ENCODE measurements at places on chromosomes 4 and X. TPM values are rescaled to one million over a fixed set of nuclear protein-coding genes. Genes with fewer than 3 reads are reported as not detected.

Gene BEX1
- 0.66 TPM for polyA plus RNA-seq

Gene RAB40AL
- polyA plus RNA-seq, result 0.21 TPM

Gene EPGN
- not detected for polyA plus RNA-seq

Gene TKTL2
- not detected for polyA plus RNA-seq

Gene C4orf50
- not detected for polyA plus RNA-seq

Gene ADH1C
- polyA plus RNA-seq, result 0.88 TPM

Gene RASSF6
- 0.06 TPM for polyA plus RNA-seq

Gene ENOX2
- polyA plus RNA-seq, result 15.5 TPM

Gene HMGB3
- polyA plus RNA-seq, result 21.1 TPM

Gene FAM9C
- polyA plus RNA-seq, result 0.04 TPM

Gene CSAG3
- not detected for polyA plus RNA-seq

Gene SCRG1
- 1.0 TPM for polyA plus RNA-seq

Gene GPRASP2
- 12.0 TPM for polyA plus RNA-seq

Gene FAAH2
- polyA plus RNA-seq, result 0.53 TPM

Gene ZBTB33
- 8.9 TPM for polyA plus RNA-seq

Gene RBM46
- not detected for polyA plus RNA-seq

Gene GAGE1
- polyA plus RNA-seq, result not detected

Gene PABPC1L2B
- polyA plus RNA-seq, result not detected

Gene CABS1
- polyA plus RNA-seq, result not detected

Gene ARX
- polyA plus RNA-seq, result not detected

All from AG04450 (cell line).